ENCODE measurements at places on chromosomes 7 and 10.

DNA sequence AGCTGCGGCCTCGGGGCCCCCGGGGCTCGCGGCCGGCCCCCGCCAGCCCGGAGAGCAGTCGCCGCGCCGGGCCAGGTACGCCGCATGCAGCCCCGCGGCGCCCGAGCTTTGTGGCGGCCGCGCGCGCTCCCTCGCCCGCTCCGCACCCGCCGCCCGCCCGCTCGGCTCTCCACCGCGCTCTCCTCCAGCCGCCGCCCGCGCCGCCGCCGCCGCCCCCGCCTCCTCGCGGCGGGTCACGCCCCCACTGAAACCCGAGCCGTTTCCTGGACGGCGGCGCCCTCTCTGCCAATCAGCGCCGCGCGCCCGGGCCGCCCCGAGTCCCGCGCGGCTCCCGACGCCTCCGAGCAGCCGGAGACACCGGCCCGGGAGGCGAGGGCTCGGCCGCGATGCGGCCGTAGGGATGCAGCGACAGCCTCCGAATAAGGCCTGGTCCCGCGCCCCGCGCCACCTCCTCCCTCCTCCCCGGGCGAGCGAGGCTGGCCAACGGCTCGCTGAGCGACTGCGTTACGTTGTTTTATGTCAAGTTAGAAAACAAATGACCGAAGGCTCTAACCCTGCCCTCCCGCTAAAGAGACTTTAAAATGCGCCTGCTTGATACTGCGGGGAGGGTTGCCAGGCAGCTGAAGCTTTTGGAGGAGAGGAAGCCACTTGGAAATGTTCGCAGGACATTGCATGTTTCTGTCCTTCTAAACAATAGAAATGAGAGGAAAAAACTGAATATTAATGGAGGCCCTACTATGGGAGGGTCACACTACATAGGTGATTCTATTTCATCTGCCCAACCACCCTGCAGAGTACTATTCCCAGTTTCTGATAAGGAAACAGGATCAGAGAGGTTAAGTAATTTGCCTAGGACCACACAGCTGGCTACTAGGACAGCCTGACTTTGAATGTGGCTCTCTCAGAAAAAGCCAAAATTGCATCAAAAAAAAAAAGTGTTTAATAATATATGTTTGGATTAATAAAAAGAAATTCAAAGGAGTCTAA, at the start of gene FGFR2:
TSS of gene FGFR2 (minus strand) at position 182 of the 987 bp plus-strand sequence. CDS start 4,627 bp downstream, outside the sequence.
- DNase-seq = no peak

DNA sequence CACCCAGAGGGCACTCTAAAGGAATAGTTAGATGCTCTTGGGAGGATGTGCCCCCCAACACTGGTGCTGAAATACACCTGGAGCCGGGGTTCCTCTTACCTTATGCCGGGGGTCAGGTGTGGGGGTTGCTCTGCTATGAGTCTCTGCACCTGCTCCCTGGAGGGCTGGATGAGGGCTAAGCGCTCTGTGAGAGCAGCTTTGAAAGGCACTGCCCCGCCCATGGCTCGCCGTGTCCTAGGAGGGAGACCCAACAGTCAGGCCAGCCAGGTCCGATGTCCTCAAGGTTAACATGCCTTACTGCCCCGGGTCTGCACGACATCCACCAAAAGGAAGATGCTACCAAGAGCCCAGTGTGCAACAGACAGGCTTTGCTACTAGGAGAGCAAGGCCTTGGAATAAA, 31.7 kb downstream of the PSPH start:
- no peak for DNase-seq

DNA sequence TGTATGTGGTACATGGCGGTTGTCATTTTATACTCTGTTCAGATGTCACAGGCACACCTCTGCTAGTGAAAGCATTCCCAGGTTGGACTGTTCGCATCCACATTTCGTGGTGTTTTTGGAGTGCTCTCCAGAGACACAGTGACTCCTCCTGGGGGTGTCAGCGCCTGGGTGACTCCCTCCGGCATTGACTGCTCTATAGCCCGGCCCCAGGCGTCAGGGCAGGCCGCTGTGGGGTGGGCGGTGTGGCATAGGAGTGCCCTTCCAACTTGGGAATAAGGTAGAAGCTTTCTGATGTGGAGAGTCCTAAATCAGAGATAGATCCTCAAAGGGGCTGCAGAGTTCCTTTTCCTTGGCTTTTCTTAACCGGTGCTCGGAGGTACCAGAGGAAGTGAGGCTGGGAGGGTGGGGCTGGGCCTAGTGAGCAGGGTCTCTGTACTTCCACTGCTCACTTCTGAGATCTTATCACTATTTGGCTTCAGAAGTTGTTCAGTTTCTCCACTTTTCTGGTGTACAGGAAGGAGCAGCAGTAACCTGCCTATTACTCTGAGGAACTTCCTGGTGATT, 32.3 kb downstream of the CCNY start:
- DNase-seq = no peak

DNA sequence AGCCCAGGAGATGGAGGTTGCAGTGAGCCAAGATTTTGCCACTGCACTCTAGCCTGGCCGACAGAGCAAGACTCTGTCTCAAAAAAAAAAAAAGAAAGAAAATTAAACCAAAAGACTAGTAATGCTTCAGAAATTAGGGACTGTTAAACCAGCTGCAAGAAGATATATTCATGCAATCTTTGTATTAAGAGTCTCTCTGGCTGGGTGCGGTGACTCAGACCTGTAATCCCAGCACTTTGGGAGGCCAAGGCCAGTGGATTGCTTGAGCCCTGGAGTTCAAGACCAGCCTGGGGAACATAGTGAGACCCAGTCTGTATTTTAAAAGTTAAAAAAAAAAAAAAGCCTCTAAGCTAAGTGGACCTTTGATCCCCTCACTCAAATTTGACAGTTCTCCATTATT, 2.5 kb upstream of the HNRNPF start:
- no peak for DNase-seq

GRCh38 chr10:50550291-50550839, 73.4 kb downstream of the SGMS1 start:
- no peak for DNase-seq

GRCh38 chr10:30554440-30554825, 75.1 kb downstream of the LYZL2 start:
- no peak for DNase-seq

- DNase-seq = no peak
Observed at GRCh38 chr10:70588859-70589570, 13.5 kb downstream of the PRF1 start.

- DNase-seq = no peak
Observed at GRCh38 chr10:43969506-43969905, 320.8 kb upstream of the ZNF32 start.

- DNase-seq = no peak
Observed at GRCh38 chr10:77581738-77582137, 55.9 kb downstream of the KCNMA1 start.

DNA sequence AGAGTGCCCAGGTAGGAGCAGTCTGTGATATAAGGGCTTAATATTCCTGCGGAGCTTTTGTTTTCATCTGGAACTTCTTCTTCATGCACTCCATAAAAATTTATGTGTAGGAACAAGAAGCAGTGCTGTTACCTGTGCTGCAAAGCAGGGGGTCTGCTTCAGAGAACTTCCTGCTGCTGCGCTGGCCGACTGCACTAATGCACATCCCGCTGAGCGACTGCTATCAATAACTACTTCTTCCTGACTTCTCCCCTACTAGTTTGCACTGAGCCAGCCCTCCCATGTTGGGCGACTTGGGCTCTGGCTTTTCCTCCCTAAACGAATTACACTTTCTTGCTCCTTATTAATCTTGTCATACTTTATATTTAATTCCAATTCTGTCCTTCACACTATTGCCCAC, 150.3 kb downstream of the NEBL start:
- DNase-seq = no peak

DNA sequence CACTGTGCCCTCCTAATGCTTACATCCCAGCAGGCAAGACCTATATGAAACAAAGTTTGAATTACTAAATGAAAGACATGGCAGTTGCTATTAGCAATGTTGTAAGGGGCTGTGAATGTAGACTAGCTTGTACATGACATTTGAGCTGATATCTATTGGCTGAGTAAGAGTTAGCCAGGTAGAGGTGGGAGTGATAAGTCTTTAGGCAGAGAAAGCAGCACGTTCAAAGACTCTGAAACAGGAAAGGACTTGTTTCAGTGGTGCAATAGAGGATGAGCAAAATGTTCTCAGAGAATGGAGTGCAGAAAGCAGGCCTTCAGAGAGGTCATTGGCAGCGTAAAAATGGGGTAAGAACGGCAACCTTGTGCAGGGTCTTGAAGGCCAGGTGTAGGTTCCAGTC, 687.6 kb downstream of the AUTS2 start:
- no peak for DNase-seq

DNA sequence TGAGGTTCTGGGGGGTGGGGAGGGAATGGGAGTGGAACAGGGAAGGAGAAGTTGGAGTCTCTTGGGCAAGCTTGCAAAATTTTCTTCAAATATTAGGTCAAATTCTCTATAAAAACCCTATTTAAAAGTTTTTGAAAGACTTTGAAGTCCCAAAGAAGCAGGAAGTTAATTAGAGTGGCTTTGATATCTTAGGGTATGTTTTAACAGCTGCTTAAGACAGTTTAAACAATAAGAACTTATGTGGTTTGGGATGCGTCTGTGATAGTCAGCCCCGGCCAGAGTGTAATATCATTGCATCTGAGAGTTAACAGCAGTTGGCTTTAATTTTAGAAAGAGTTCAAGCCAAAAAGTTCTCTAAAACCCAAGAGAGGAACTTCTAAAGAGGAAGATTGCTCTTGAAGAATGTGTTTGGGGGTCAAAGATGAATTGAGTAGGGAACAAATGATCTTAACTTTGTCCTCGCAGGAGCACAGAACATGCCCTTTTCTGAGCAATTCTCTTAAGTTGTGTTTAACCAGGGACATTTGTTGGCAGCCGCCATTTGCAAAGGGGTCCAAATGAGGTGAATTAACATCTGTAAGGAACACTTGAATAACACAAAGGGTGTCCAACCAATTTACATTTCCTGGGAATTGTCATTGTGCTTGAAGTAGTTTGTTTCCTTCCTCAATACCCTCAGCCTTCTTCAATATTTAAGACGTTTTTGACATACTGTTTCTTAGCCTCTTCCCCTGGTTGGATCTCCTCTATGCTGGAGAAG, 182.4 kb downstream of the PTEN start:
- DNase-seq = no peak

DNA sequence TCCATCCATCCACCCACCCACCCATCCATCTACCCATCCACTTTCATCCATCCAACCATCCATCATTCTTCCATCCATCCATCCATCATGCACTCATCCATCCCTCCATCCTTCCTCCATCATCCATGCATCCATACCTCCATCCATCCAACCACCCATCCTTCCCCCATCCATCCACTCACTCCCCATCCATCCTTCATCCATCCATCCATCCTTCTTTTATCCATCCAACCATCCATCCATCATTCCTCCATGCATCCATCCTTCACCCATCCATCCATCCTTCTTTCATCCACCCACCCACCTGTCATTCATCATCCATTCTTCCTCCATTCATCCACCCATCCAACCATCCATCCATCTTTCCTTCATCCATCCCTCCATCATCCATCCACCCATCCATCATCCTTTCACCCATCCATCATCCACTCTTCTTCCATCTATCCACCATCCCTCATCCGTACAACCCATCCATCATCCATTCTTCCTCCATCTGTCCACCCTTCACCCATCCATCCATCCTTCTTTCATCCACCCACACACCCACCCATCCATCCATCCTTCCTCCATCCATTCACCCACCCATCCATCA, 428.2 kb downstream of the DNAJB6 start:
- no peak for DNase-seq

- no peak for DNase-seq
Observed at GRCh38 chr10:51700228-51700817, 928 bp upstream of the CSTF2T start.

- DNase-seq = no peak
Observed at GRCh38 chr10:73414230-73414945, 530 bp upstream of the ANXA7 start.

DNA sequence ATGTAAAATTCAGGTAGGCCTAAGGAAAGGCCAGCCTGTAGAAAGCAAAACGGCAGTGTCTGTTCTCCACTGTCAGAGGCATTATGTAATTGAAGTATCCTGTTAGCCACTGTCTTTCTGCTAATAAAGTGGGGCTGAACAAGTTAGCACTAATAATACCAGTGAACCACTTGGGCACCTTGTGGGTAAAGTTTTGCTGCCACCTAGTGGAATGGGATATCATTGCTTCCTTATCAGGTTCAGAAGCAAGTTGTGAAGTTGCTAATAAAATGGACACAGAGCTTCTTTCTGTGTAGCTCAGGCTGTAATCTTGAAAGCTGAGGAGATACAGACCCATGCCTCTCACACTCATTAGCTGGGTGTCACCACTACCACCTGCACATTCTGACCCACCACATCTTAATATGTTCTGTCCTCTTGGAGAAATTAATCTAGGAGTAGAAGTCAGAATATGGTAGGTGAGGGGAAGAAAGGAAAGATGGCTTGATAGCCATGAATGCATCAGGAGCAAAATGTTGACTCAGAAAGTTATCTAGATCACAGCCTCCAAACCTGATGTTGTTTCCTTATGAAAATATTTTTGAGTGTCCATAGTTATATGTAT, 175.1 kb downstream of the SEPTIN7 start:
- DNase-seq = peak; percentile 14

- DNase-seq = no peak
Observed at GRCh38 chr10:90344226-90344625, 513.6 kb downstream of the HTR7 start.

- DNase-seq = no peak
Observed at GRCh38 chr7:148611692-148612091, 21.1 kb downstream of the C7orf33 start.

DNA sequence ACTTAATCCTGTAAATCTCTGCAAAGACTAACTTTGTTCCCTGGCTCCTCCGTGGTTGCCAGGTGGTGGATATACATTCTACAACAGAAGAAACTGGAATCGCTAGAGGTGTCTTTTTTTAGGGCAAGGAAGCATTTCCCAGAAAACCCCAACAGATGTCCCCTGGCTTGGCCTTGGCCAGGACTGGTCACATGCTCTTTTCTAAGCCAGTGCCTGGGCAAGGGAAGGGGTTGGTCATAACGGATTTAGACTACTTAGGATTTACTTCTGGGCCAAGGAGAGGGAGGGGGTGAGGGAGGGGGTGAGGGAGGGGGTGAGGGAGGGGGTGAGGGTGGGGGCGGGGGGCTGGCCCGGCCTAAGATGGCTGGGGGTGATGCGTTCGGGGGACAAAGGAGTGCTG, 105.7 kb downstream of the SNX10 start:
- DNase-seq = no peak

DNA sequence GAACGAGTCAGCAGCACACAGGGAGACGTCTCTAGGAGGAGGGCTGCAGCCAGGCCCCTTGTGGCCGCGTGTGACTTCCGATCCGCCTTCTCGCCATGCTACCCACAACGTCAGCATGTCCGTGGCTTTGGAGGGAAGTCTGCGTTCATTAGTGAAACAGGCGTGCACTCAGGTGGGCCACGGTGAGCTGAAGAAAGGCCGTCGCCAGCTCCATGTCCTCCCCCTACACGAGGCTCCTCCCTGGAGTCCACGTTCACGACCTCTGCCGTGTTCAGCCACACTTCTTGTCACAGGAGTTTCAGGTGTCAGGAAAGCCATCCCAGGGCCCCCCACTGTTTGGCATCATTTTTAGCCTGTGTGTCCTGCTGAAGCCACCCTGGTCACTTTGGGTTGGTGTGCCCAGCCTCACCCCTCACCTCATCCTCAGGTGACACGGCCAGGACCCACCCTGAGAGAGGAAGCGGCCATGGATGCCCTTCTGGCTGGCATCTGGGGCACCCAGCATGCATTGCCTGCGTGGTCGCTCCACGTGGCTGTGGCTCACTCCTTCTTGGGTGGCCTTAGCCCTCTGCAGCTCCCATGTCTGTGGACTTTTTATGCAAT, 310.6 kb upstream of the SHH start:
- no peak for DNase-seq

All from stimulated activated CD8-positive, alpha-beta memory T cell treated with anti-CD3 and anti-CD28 coated beads, Interleukin-4, amount 100 ng/mL, for 1 hour (primary cell).